ENCODE measurements at places on chromosomes 11 and 22.

DNA sequence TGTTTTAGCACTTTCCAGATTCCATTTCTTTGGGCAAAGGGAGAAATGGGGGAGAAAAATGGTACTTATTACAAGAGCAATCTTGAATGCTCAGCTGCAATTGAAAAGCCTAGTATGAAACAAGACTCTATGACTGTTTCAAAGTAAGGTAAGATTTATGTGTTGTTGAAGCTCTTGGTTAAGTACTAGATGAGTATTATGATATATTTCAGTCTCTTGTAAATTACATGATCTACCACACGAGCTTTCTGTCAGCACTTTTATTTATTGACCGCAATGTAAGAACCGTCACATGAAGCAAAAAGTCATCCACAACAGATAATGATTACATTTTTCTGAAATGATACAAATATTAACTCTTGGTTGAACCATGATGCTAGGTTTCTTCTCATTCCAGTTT is 906.7 kb upstream of the CHORDC1 start:
- DNase-seq, result no peak

- DNase-seq, result no peak
Measured at GRCh38 chr11:16604794-16605388, 133.6 kb upstream of the C11orf58 start.

GRCh38 chr22:37070334-37070733 is 18.8 kb downstream of the KCTD17 start:
- no peak for DNase-seq

DNA sequence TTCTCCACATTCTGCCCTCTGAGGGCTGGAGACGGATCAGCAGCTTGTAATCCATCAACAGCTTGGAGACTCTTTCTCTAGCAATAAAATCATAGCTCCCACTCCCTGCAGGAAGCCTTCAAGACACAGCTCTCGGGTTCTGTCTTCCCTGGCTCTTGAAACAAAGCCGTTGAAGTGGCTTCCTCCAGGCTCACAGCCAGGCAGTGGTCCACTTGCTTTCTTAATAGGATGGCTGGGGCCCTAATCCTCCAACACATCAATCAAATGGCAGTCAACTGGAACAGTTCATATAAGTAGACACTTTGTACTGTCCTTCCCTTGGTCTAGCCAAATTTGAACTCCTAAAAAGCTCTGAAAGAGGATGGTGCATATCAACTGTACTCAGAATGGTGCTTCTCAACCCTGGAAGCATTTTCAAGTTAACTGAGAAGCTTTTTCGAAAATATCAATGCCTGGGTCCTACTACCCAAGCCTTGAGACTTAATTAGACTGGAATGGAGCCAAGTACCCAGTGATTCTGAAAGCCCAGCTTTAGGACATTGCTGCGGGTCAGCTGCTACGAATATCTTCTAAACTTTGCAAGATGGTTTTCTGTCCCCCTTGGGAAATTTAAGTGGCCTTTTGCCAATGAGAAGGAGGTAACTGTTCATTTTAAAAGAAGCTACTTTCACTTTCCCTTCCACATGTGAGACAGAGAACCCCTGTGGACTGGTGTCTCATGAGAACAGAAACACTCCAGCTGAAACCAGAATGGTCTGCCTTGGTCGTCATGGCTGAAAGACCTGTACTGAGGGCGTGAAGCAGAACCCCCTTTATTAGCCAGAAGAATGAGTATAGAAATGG is 74.7 kb downstream of the SC5D start:
- DNase-seq, result no peak

DNA sequence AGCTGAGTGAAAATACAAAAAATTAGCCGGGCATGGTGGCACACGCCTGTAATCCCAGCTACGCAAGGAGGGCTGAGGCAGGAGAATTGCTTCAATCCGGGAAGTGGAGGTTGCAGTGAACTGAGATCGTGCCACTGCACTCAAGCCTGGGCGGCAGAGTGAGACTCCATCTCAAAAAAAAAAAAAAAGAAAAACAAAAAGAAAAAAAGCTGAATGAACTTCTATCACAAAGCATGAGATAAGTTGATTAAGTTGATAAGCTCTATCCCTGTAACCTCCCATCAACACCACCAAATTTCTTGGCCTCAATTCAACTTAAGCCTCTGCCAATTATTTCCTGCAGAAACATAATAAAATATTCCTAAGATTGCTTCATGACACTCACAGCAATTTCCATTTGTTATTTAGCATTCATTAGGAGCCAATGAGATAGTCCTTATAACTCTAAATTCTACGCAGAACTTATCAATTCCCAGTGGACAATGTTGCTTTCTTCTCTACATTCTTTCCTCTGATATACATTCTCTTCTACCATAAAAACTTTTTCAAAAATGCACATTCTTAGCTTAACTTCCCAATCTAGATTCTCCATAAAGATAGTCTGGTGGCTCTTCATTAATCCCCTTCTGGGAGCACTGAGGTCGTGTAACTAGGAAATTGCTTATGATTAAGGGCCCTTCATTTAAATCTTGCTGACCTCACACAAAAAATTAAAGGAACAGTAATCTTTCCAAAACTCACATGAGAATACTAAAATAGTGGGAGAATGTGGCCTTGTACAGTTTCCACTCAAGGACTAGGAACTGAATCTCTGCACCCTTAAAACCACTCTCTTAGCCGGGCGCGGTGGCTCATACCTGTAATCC is 2.9 kb downstream of the AMBRA1 start:
- no peak for DNase-seq

DNA sequence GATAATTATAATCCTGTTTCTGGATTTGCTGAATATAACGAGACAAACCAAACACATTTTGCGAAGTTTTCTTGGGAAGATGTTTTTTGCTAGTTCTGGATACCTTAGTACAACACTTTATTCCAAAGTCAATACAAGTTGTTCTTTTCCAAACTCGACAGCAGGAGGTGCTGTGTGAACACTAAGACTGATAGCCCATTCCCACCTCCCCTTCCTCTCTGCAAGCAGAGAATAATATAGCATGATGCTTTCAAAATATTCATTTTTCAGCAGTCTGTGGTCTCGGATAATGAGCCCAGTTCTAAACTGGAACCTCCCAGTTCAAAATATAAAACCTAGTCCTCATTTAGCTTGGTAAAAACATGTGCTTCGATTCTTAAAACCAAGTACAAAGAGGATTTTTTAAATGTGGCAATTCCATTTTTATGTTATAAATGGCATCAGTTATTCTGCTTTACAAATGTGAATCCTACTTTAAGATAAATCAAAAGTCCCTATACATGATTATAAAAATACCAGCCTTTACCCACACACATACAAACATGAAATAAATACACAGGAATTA is 129.1 kb downstream of the DCDC1 start:
- DNase-seq, result no peak

GRCh38 chr11:70467201-70468085 is 69.1 kb downstream of the CTTN start:
- DNase-seq, result no peak

DNA sequence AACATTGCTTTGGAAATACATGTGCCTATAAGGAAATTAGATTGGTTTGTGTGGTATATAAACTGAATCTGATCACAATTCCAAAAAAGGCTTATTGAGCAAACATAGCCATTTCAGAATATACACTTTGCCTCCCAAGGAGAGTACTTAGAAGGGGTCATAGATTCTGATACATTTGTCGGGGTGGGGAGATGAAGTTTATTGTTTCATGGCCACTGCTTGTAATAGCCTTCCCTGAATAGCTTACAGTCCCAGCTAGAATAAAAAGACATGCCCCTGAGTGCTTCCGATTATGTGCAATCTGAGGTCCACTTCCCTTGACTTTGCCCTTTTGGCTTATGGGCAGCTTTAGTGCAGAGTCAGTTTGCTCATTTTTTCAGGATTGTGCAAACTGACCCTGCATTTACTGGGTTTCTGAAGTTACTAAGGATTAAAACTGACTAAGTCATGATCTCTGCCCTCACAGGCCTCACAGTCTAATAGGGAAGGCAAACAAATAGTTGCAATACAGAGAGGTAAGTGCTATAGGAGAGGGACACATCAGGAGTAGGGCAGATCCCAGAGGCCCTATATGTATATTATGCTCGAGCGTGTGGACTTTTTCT is 184.2 kb downstream of the BLID start:
- peak; percentile 27 for DNase-seq

- DNase-seq, result peak; percentile 97
Measured at GRCh38 chr11:506238-506994, 626 bp downstream of the RNH1 start.

- no peak for DNase-seq
Measured at GRCh38 chr11:64856382-64857227, 12.2 kb upstream of the CDC42BPG start.

- no peak for DNase-seq
Measured at GRCh38 chr22:46579751-46580449, 40.3 kb upstream of the GRAMD4 start.

DNA sequence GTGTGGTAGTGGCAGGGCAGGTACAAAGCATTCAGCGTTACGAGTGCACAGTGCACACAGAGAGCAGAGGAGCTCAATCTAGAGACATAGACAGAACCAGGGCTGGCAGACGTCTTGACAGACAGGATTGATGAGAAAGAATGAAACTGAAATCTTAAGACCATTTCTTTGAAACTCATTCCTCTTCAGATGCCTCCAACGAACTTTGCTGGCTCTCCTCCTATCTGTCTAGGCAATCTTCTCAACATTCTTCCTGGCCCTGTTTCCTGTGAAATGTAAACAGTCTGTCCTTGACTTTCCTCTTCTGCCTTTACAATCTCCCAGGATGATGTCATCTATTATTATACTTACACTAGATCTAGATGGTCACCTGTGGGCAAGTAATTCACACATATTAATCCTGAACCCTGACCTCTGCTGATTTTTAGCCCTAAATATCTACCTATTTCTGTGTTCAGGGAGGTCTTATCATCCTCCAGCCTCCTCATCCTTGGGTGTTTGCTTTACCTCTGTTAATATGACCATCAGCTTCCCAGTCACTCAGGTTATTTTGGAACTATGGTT is 119.5 kb downstream of the ENTHD1 start:
- DNase-seq, result no peak

DNA sequence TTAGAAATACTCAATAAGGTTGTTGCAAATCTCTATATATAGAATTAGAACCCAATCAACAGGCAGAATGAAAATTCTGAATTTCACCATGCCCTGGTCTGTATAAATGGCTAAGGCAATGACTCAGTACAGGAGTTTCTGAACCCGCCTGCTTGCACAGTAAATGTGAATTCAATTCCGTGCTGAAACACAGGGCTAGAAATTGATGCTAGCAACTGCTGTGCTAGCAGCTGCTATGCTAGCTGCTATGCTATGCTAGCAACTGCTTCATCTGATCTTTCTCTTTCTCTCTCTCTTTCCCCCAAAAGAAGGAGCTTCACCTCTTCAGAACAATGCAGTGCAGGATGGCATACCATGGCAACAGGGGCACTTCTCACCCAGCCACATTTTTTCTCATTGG is 9.7 kb upstream of the OR52J3 start:
- DNase-seq, result no peak

DNA sequence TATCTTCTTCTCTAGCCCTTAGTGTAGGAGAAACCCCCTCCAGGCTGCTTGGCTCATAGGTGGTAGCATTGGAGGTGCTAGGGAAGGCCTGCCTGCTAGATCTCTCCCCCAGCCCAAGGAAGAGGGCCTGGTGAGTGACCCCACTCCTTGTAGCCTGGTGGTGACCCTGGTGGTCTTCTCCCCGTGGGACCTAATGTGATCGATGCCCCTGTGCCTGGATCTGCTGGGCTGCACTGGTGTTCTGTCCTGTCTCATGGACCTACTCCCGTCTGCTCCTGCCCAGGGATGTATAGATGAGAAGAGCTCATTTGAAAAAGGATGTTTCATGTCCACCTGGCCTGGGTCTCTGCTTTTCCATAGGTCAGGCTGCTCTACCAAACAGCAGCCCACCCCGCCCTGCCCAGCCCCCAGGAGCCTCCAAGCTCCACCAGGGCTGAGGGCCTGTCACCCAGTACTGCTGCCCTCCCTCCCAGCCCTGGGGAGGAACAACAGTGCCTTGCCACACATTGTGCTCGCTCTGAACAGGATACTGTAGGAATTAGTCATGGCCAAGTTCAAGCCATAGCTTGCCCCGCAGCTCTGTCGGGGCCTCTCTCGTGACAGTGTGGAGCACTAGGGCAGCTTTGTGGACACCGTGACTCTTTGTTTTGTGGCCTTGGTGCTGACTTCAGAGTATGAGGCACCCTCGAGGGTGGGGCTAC is 19.7 kb downstream of the SLC37A2 start:
- DNase-seq, result peak; percentile 62

DNA sequence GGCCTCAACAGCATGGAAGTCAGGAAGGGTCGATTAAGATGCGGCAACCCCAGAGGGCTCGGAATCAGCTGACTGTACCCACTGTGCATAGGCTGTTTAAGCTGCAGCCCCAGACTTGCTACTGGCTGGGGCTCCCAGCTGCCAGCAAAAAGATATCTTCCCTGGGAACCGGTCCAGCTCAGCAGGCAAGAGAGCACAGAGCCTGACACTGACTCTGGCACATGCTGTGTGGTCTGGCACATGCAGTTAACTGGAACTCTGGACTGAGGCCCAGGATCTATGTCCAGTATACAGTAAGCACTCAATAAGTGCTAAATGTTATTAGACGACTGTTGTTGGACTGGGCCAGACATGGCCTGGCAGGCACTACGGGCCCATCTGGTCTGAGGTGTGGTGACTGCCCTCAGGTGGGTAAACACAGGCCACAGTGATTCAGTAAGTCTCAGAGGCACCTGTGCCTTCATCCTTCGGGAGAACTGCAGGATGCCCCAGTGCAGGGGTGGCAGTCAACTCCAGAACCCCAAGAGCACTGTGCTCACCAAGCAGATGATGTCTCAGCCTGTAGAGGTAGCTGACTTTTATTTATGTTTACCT is 87.6 kb downstream of the LARGE1 start:
- no peak for DNase-seq

GRCh38 chr11:67613313-67613959 is 6.7 kb downstream of the NDUFV1 start:
- no peak for DNase-seq

GRCh38 chr11:106399076-106399511 is 321.6 kb downstream of the AASDHPPT start:
- DNase-seq, result peak; percentile 99

GRCh38 chr22:25777411-25777810 is 35.4 kb downstream of the MYO18B start:
- DNase-seq, result no peak

DNA sequence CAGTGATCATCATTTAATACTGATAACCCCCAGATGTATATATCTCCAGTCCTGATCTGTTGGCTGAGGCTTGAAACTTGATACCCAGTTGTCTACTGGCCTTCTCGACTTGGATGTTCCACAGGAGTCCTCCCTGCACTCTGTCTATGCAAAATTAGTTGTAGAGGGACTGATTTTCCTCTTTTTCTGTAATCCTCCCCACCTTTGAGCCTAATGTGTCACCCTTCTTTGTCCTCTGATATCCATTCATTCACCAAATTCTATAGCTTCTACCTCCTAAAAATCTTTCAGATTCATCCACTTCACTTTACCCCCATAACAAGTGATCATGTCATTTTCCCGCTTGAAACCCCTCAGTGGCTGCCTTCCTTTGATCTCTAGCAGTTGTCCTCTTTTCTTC is 16.4 kb downstream of the COA4 start:
- no peak for DNase-seq

Measured in retinal pigment epithelial cell (primary cell).